Thoracic aorta (tissue), 2 donors: ENCODE measurements at places on chromosomes 16 and 17. TPM values are rescaled to one million over a fixed set of nuclear protein-coding genes. Genes with fewer than 3 reads are reported as not detected.

DNA sequence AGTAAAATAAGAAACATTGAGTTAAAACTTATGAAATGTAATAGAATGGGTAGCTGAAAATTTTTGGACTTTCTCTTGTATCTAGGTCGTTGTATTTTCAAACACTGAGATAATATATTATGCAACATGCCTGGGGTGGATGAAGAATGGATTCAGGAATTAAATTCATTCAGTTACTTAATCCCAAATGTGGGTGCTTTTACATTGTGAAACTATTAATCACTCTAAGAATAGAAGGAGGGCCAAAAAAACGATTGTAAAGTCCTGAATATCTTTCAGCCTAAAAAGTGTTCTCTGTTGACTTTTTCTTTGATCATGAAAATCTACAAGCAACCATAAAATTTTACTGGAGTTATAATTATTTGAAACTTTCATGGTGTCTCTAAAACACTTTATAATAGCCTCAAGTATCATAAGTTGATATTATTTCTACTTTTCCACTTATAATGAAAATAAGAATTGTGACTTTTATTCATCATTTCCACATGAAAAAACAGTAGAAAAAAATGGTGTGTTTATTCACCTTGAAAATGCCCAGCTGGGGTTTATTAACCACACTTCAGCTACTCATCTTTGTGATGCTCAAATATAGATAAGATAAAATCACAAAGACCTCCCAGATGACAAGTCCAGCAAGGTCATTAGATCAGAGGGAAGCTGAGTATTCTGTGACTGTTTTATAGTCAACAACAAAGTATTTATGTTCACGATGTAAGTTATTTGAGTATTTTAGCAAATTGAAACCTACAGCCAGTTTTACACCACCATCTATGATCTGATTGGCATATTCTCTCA, 619.9 kb upstream of the SOX9 start:
- no peak for DNase-seq

GRCh38 chr16:89361751-89362539, 128.4 kb downstream of the ANKRD11 start:
- no peak for DNase-seq

GRCh38 chr17:79844869-79845600, 5.8 kb upstream of the CBX4 start:
- DNase-seq, result no peak

GRCh38 chr17:78535273-78536197, 41.7 kb downstream of the DNAH17 start:
- DNase-seq, result no peak

CD300H gene
- total RNA-seq, result not detected

MLLT6 gene
- 201 TPM for total RNA-seq

HSF5 gene
- 0.14 TPM for total RNA-seq
